ENCODE measurements at places on chromosomes 5 and 9.

DNA sequence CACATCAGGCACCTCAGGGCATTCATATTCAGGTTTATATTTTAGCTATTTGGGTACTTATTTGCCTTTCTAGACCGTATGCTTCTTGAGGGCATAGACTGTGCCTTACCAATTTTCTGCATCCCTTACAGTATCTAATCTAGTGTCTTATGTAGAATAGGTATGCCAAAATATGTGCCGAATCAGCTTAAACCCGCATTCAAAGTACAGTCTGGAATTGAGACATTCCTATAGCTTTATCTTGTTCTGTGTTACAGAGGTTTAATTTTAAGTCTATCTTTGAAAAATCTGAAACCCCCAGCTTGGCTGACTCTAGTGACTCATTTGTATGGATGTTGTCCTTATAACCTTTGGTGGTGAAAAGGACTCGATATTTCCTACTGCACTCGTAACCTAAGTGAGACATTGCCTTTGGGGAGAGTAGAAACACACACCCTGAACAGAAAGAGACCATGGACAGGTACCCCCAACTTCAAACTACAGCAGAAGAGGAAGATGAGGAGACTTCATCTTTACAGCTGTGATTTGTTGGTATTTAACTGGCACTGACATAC lies 27.0 kb upstream of the TMOD1 start:
- DNase-seq, result no peak

DNA sequence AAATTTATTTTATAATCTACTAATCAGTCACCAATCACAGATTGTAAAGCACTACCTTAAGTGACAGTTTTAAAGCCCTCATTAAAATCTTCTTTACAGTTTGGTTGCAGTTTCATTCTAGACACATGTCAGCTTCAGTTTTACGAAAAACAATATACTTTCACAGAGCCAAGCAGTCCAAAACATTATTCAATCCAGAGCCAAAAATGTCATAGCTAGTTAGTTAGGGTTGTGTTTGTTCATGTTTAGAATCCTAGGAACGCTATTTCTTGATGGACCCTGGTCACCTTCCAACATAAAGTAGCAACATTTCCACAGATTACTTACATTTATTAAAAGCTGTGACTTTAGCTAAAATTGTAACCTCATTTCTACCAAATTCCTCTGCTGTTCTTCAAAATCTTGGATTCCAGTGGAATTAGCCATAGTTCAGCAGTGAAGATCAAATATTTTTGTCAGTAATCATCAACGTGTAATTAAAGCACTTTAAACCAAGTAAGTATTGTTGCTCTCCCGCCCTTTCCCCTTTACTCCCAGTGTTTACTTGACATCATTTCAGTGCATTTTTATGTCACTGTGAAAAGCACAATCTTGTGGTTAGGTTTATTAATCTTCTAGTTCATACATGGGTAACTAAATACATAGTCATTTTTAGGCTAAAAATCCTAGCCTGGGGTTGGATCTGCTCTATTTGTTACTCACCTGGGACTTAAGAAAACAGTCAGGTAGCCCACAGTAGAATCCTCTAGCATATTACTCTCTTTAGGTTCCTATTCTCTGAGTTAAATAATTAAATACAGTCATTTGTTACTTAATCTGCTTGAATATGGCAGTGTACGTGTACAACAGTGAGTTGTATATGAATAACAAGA lies 74.3 kb downstream of the NIPBL start:
- no peak for DNase-seq

GRCh38 chr5:179731791-179732411 lies 721 bp upstream of the MAML1 start:
- no peak for DNase-seq

GRCh38 chr5:38182991-38183390 lies 75.4 kb upstream of the EGFLAM start:
- DNase-seq, result no peak

DNA sequence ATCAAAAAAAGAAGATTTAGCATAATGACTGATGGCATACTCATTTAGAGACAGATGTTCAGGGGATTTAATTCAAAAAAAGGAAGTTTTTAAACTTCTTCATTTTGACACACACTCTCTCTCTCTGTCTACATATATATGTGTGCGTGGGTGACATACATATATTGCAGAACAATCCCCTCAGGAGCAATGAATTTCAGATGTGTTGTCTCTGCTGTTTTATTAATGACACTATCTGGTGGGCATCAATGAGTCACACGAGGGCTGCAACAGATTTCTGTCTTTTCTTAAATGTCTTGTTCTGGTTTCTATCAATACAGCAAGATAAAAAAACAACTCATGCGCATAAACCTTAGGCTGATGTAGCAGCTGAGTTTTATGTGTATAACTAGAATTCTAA lies 123.5 kb upstream of the SLCO6A1 start:
- DNase-seq, result no peak

GRCh38 chr9:136538599-136539426 lies 7.0 kb downstream of the NOTCH1 start:
- DNase-seq, result peak; percentile 33

DNA sequence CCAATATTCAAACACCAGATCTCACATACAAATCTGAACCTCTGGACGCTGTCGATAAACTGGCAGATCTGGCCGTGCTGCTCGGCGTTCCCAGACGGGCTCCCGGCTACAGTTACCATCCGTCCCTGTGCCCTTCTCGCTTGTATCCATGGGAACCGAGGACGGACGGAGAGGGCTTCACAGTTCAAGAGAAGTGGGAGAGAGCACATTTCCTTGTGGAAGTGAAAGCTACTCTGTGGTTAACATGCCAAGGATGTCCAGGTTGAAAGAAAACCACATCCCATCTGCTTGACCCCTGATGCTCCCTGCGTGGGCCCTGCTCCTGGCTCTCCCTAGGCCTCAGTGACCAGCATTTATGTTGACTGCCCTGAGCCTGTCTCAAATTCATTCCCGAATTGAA lies 6.3 kb upstream of the DBN1 start:
- DNase-seq, result no peak

GRCh38 chr9:13424204-13424603 lies 144.7 kb upstream of the MPDZ start:
- DNase-seq, result no peak

- no peak for DNase-seq
Observed at GRCh38 chr5:350355-350754, 28.8 kb downstream of the AHRR start.

GRCh38 chr9:75432888-75433287 lies 344.6 kb downstream of the OSTF1 start:
- no peak for DNase-seq

GRCh38 chr5:135996611-135997010 lies 32.2 kb upstream of the TGFBI start:
- DNase-seq, result no peak

GRCh38 chr5:126982926-126983873 lies 47.2 kb downstream of the MARCHF3 start:
- no peak for DNase-seq

DNA sequence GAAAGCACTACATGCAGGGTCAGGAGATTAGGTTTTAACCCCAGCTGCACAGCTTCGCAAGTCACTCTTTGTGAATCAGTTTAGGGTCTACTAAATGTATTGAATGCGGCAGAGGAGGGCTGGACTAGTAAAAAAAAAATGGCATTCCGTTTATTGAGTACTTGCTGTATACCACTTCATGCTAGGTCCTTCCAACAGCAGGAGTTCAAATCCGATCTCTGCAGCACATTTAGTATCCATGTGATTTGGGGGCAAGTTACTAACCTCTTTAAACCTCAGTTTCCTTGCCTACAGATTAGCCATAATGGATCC lies 204.4 kb downstream of the SNCAIP start:
- DNase-seq, result no peak

DNA sequence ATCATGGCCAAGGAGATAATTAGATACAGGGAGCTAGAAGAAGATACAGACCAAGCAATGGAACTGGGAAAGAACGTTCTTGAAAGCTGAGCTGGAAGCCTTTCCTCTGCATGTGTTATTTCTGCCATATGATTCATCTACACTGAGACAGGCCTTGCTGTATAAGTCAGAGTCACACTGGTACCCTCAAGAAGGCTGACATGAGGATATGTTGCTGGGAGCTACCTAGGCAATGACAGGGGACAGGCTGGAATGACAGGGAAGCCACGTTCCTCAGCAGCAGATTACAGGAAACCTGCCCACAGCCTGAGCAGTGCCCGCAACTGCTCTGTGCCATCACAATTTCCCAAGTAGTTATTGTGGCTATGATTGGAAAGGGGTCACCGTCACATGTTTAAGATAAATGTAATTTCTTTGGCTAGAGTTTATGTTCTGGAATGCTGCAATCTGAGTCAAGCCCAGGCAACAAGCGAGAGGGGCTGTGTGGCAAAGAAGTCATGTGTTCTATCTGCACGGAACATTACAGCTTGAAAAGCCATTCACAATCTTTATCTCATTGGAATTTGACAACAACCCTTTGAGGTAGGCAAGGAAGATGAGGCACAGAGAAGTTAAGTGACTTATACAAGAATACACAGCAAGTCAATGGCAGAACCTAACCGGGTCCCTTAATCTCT lies 108.2 kb downstream of the TTLL11 start:
- DNase-seq, result no peak

DNA sequence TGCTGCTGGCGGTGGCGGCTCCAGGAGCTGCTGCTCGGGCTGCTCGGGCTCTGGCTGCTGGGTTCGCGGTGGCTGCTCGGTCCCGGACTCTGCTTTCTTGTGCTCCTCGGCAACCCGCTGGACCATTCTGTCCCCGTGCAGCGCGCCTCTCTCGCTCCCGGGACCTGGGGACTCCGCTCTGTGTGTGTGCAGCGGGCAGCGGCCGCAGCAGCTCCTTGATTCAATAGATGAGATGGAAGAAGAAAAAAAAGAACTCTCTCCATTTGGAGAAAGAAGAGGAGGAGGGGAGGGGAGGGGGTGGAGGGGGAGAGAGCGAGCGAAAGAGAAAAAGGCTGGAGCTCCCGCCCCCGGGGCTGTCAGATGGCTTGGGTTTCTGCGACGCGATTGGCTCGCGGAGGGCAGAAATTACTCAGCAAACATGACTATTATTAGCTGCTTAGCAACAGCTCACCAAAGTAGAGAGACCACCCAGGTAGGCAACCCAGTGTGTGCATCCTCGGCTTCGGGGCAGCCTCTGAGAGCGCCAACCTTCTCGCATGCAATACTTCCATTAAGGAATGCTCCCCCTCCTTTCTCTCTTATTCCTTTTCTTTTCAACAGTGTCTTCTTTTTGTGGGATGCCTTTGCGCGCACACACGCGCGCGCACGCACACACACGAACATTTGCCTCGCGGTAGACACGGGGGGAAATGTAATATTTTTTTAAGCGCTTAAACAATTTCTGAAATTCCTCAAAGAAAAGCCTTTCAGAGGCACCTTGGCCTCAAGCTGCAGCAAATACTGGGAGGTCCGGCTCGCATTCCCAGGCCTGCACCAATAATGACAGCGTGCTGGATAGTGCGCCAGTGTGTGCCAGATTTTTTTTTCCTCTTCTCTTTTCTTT lies 7.6 kb downstream of the PTCH1 start:
- DNase-seq, result peak; percentile 40

DNA sequence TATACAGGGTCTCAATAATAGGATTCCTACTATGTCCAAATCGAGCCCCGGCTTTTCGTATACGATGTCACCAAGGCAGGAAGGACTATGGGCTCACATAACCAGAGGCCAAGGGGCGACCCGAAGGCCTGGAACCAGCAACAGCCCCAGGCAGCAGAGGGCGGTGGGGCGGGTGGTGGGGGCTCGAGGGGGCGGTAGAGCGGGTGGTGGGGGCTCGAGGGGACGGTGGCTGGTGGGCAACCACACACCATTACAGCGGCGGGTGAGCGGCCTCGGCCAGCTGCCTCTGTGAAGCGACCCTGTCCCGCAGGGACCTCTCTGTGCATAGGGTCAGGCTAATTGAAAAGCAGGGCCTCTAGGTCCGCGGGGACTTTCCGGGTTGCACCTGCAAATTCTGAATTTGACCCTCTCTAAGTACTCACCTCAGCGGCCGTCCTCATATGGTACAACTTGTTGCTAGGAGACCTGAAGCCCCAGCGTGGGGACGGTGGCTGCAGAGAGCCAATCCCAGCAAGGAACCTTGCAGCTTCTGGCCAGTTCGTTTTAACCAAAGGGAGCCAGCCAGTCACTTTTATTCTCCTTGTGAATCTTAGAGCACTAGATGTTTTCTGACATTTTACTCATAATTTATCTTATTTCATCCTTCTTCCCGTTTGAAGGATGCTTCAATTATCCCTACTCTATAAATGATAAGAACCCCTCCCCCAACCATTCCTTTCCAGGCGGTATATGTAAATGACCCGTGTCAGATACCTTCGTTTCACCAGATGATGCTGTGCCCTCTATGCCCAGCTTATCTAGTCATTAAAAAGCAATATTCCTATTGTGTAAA lies at the start of gene NME5:
NME5 (minus strand) TSS at position 480 of the 832 bp plus-strand sequence. CDS start 648 bp downstream, outside the sequence.
- DNase-seq, result no peak

- no peak for DNase-seq
Observed at GRCh38 chr5:113031557-113031956, 55.0 kb downstream of the DCP2 start.

GRCh38 chr5:53397845-53398244 lies 82.6 kb upstream of the FST start:
- DNase-seq, result no peak

GRCh38 chr5:35832762-35833161 lies 23.9 kb upstream of the IL7R start:
- DNase-seq, result no peak

- no peak for DNase-seq
Observed at GRCh38 chr5:158543539-158544387, 556.0 kb downstream of the EBF1 start.

DNA sequence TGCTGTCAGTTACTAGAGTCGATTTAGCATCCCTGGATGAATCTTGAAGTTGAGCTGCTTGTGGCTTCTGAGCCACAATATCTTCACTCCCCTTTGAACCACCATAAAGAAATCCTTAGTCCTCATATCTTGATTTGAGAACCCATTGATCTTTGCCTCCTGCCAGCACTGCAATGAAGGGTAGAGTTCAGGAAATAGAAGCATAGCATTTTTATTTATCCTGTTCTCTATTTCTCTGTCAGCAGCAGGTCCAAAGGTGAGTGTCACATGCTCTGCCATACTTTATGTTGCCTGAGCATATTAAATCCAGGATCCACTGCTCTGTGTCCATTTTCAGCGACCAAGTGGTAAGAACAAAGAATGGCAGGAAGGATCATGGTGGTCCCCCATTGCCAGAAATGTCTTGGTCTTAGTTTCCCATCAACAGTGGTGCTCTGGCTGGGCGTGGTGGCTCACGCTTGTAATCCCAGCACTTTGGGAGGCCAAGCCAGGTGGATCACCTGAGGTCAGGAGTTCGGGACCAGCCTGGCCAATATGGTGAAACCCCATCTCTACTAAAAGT lies 80.2 kb upstream of the PANK3 start:
- DNase-seq, result no peak

Measured in activated naive CD4-positive, alpha-beta T cell (primary cell).